Stimulated activated CD4-positive, alpha-beta T cell treated with anti-CD3 and anti-CD28 coated beads, Interleukin-1b, Interleukin-23, amount 100 ng/mL, for 1 hour (primary cell): ENCODE measurements at places on chromosomes 4 and X.

DNA sequence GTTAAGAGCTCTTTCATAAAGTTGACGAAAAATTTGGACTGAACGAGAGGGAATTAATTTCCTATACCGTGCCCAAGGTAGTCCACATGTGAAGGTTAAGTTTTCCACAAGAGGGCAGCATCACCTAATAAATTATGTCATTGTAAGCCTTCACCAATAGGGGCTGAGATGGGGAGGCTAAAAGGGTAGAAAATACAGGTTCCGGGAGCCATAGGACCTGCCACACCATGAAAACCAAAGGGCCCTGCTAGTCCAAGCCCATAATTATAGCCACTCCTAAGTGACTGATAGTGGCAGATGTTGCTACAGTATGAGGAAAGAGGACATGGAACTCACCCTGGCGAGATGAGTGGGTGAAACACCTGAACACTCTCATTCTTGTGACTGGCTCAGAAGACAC, 122.2 kb downstream of the SHROOM4 start:
- no peak for DNase-seq

GRCh38 chr4:169121861-169122382, 111.9 kb upstream of the CBR4 start:
- DNase-seq, result no peak

- no peak for DNase-seq
These were observed 1248.3 kb downstream of the PCDH18 start for GRCh38 chr4:136283977-136284376.

DNA sequence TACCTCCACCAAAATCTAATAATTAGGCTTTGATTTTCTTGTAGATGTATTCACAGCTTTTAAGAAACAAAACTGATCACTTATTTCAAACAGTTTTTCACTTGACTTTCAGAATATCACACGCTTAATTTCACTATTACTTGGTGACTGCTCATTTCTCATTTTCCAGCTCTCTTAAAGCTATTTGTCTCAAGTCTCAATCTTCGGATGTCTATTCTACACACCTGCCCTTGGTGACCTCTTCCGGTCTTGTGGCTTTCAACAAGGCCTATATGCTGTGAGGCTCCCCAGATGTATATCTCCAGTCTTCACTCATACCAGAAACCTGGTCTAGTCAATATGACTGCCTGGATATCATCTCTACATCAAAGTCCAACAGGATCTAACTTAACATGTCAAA, 34.9 kb upstream of the ANXA10 start:
- no peak for DNase-seq

DNA sequence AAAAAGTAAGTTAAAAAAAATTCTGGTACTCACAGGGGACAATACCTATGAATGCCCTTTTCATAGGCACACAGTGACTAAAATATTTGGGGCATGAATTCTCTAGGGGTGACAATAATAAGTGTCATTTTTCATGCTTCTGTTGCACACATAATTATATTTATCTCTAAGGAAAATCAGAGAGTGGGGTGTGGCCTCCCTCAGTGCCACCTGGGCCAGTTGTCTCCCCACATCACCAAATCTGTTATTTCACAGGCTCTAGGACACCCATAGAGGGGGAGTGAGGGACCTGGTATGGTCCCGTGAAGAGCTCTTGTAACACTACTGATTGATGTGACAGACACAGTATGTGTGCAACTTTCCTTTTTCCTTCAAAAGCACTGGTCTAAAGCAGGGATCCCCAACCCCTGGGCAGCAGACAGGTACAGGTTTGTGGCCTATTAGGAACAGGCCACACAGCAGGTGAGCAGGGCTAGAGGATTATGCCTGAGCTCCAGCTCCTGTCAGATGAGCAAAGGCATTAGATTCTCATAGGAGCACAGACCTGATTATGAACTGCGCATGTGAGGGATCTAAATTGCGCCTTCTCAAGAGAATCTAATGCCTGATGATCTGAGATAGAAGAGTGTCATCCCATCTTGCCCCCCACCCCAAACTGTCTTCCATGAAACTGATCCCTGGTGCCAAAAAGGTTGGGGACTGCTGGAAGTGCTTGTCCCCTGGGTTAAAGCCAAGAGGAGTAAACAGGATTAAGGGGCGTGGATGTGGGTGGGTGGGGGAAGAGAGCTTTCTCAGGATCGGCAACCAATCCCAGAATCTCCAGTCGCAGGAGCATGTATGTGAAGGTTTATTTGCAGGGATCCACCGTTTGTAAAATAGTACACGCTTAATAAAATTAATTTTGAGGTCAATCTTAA, 856 bp downstream of the SLC9B1 start:
- no peak for DNase-seq

DNA sequence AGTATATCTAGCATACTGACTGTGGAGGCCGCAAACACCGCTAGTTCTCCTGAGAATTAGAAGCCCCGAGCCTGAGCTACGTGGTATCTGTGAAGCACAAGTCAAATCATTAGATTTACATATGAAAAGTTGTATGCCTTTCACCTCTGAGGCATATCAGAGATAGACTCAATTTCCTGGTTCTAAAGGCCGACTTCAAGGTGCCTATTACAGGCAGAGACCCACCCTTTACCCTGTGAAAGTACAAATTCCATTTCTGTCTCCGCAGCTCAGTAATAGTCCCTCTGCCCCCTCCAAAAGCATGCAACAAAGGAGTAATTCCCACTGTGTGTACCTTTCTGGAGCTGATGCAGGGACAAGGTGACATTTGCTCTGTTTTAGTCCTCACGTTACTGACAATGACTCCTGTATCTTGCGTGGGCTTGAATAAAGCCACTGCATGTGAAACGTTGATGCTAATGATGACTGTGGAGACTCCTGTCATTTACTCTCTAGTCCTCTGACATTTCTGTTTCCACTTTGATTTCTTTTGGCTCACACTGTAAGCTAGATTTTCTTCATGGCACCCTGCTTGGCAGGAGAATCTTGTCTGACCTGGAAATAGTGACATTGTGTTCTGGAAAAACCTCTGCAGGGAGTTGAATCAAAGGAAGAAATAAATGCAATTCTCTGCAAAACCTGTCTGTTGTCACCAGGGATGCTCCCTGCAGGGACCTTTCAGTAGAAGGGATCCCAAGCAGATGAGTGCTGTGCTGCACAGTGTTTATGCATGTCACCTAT, 273.2 kb upstream of the EMCN start:
- DNase-seq, result no peak

DNA sequence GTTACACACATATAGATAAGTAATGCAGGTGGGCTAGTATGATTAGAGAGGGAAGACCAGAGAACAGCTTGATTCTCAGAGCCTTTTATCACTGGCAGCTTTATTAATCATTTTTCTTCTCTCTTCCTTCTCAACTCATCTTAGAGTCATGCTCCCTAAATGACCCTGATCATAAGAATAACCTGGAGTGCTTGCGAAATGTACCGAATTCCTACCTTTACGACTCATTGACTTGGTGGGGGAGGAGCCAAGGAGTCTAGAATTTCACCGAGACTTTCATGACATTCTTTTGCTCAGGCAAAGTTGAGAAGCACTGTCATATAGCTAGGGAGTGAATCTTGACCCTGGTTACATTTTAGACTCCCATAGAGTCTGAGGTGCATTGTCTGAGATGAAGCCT, 298.9 kb upstream of the PUDP start:
- no peak for DNase-seq

GRCh38 chr4:141642711-141643110, 6.3 kb downstream of the IL15 start:
- no peak for DNase-seq

GRCh38 chrX:132488819-132489577, at the start of gene MBNL3:
Gene MBNL3 (minus strand): TSS chrX:132489038. CDS start chrX:132439611, 49,427 bp downstream.
- no peak for DNase-seq

DNA sequence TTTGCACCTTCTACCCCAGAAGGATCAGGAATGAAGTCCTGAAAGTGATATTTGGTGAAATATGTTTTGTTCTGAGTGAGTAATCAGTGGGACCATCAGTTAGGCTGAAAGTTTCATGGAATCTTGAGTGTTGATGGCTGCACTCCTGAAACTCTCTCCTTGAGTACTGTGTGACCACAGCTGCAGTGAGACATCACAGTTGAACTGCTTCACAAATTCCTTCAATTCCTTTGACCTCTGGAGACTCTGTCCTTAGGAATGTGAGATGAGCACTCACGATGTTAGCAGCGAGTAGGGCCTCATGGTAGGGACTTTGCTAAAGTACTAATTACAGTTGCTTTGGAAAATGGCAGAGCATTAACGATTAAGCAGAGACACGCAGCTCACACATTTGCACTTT, 142.9 kb upstream of the SLC4A4 start:
- DNase-seq, result no peak
